LNCaP clone FGC (cell line): ENCODE measurements at places on chromosomes 3 and 15.

DNA sequence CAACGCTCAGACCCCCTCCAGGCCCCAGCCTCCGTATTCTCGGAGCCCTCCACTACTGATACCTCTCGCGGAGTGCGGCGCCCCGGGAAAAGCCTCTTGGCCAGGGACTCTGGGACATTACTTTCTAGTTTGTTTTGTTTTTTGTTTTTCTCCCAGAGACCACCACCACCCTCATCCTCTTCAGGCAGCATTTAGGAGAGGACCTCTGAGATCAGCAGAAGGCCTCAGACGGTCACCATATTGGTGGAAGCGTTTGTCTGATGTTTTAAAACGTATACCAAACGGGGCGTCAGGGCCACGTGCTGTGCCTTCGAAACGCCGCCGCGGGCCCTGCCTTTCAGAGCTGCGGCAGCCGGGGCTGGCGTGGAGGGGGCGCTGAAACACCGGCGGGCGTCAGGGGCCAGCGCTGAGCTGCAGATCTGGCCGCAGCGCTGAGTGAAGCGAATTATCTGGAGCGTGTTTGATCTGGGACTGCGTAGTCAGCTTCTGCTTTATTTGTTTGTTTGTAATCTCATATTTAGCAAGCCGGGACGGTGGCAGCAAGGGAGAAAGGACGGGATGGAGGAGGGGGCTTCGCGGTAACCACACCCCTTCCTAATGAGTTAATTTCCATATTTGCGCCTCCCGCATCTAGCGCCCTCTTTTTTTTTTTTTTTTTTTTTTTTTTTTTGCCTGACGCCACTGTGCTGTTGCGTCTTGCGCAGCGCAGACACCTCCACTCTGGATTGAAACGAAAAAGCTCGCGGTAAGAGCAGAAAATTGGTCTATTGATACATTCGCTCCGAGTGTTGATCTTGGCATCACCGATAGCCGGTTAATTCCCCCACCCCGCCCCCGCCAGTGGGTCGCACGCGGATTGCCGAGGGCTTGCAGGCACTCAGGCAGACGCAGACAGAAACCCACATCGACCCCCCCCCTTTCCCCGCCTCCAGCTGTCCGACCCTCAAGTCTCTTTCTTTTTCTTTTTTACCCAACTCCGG lies 14.9 kb downstream of the SOX2 start:
- DNase-seq = no peak

GRCh38 chr3:121648219-121648958 lies 12.3 kb downstream of the HCLS1 start:
- no peak for DNase-seq

- DNase-seq = no peak
Observed at GRCh38 chr3:167874671-167875372, 139.3 kb downstream of the SERPINI1 start.

DNA sequence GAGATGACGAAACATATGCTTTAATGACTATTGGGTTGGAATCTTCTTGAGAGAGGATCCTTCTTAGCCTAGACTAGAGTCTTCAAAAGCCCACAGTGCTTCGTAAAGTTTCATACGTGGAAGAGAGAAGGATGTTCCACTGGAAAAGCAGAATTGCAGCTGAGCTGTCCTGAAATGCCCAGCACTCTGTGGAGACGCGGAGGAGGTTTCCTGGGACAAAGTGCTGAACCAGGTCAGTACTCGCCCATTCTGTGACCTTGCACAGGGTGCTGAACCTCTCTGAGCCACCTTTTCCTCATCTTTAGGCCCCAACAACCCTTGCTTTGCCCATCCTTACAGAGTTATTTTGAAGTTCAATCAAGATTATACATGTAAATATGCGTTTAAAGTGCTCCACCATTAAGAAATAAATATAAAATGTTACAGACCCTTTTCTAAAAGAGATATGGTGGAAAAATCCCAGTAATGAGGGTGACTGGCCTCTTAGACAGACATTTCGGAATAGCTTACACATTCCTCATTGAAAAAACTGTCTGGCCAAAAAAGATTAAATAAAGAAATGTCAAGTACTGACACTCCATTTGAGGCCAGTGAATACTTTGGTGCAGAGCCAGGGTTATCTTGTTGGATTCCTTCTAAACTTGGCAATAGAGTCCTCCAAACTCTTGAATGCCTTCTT lies 4.2 kb upstream of the MAGEF1 start:
- no peak for DNase-seq

GRCh38 chr3:190716211-190716610 lies 146.3 kb downstream of the GMNC start:
- DNase-seq = no peak
